SK-N-DZ (cell line): ENCODE measurements at places on chromosomes 3 and 15.

- DNase-seq: no peak
These were observed 157.5 kb upstream of the CHRM5 start for GRCh38 chr15:33810806-33811205.

DNA sequence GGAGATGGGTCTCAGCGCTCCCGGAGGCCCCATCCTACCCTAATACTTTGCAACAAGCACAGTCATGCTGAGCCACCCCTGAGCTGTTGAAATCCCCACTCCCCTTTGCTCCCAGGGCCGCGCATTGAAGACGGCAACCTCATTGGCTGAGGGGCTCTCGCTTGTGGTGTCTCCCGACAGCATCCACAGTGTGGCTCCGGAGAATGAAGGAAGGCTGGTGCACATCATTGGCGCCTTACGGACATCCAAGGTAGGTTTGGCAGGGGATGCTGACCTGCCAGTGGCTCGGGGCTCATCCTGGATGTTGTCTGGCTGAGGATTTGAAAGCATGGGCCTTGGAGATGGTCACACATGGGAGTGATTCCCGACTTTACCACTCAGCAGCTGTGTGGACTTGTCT lies 5.9 kb downstream of the TMEM43 start:
- DNase-seq: no peak

- no peak for DNase-seq
These were observed 4.4 kb upstream of the RPL32 start for GRCh38 chr3:12845811-12846210.

DNA sequence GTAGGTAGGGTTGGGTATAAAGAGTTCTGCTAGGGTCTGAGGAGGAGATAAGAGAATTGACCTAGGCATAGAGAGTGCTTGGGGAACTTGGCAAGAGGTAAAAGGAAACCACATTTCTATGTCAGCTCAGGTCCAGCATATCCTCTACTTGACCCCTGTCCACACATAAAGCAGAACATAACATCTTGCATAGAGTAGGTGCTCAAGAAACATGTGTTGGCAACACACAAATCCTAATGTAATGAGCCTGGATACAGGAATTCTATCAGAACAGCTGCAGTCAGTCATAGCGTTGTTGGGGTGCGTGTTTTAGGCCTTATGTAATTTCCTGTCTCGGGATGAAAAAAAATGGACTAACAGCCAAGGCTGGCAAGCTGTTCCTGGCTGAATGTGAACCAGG lies 35.0 kb upstream of the PLCL2 start:
- no peak for DNase-seq

DNA sequence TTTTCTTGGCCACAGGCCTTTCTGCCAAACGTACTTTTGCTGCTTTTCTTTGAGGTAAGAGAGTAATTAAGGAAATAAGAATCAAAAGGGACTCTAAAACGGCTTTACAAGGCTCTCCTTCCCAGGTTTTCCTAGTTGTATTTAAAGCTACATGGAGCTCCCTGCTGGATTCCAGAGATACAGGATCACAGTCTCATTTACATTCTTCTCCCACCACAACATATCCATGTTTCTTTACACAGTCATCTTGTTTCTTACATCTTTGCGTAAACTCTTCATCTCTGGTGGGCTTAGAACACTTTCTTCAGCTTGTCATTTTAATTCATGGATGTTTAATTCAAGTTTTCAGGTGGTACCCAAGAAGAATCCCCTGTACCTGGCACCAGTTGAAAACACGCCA lies 117.6 kb upstream of the BFSP2 start:
- no peak for DNase-seq

- DNase-seq: no peak
These were observed 76.3 kb downstream of the MYLK start for GRCh38 chr3:123807820-123808219.

GRCh38 chr3:4306860-4307259 lies 3.7 kb downstream of the SETMAR start:
- DNase-seq: no peak

GRCh38 chr3:123745184-123745855 lies 138.8 kb downstream of the MYLK start:
- DNase-seq: no peak

DNA sequence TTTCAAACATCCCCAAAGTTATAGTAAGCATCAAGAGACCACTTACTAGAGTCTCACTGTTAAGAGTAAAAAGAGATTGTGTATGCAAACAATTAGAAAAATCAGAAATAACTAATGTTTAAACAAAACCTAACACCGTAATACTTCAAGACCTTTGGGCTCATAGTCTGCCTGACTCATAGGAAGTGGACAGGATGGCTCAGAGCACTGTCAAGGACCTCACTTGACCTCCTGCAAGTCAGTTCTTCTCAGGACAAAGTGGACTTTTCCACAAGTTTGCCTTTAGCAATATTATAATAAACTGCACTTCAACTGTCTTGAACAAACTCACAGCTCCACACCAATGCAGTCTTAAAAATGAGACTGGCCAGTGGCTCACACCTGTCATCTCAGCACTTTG lies 34.8 kb downstream of the IL12A start:
- no peak for DNase-seq

GRCh38 chr15:73321496-73322450 lies 47.0 kb downstream of the HCN4 start:
- no peak for DNase-seq

- peak; percentile 75 for DNase-seq
These were observed 410.4 kb upstream of the RORA start for GRCh38 chr15:61639491-61639890.

- no peak for DNase-seq
These were observed 121.3 kb upstream of the SMAD3 start for GRCh38 chr15:66944121-66944520.

GRCh38 chr3:168455814-168456213 lies 360.1 kb upstream of the GOLIM4 start:
- DNase-seq: no peak

GRCh38 chr3:40930131-40930538 lies 269.2 kb upstream of the CTNNB1 start:
- DNase-seq: no peak

DNA sequence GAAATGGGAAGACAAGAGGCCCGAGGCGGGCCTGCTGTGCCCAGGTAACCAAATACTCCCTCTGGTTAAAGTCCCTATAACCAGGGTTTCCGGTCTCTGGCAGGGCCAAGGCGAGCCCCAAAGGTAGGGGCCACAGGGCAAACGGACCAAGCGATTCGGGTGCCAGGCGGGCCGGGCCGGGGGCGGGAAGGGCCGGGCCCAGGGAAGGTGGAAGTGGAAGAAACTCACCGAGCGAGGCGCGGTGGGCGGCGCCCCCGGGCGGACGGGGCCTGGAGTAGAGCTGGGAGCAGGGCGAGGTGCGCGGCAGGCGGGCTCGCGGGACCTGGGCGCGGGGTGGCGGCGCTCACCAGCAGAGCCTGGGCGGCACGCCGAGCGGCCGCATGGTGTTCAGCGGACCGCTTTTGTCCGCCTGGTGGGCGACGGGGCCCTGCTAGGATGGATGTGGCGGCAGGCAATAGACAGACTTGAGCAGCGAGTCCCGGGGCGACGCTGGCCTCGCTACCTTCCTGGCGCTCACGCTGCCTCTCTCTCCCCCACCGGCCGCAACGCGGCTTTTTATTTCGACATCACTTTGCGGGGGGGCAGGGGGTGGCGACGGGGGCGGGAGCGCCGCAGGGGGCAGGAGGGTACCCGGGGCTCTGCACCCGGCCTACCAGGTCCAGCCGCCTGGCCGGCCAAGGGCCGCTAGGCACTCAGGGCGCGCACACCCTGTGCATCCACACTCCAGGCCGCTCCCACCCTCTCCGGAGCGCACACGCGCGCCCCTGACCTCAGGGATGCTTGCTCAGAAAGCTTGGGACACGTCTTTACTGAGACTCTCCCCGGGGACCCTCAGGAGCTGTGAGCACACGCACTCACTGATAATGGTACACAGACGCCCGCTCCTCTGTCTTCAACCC lies at the start of gene GATA2:
TSS of gene GATA2 (minus strand) at position 531 of the 899 bp plus-strand sequence. CDS start 6,170 bp downstream, outside the sequence.
- peak; percentile 77 for DNase-seq

DNA sequence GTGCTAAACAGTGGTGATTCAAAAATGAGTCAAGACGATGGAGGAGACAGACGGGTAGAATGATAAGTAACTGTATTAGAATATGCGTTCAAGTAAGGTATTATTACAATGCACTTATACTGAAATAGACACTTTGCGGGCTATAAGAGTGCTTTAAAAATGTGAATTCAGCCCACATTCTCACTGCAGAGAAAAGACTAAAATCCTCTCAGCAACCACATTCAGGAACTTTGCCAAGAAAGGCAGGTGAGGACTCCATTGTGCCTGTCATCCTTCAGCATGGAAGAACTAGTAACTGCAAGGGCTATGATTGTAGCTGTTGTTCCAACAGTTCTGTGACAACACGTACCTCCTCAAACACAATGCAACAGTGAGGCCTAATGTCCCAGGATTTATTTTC lies 272.0 kb downstream of the RORA start:
- no peak for DNase-seq

DNA sequence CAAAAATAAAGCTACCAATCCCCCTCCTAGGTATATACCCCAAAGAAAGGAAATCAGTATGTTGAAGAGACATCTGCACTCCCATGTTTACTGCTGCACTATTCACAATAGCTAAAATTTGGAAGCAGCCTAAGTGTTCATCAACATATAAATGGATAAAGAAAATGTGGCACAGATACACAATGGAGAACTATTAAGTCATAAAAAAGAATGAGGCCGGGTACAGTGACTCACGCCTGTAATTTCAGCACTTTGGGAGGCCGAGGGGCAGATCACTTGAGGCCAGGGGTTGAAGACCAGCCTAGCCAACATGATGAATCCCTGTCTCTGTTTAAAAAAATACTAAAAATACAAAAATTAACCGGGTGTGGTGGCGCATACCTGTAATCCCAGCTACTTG lies 10.0 kb upstream of the PTPN9 start:
- DNase-seq: no peak

GRCh38 chr3:77506384-77506783 lies 466.5 kb downstream of the ROBO2 start:
- DNase-seq: no peak

GRCh38 chr3:46986055-46986730 lies 6.7 kb downstream of the NBEAL2 start:
- no peak for DNase-seq

DNA sequence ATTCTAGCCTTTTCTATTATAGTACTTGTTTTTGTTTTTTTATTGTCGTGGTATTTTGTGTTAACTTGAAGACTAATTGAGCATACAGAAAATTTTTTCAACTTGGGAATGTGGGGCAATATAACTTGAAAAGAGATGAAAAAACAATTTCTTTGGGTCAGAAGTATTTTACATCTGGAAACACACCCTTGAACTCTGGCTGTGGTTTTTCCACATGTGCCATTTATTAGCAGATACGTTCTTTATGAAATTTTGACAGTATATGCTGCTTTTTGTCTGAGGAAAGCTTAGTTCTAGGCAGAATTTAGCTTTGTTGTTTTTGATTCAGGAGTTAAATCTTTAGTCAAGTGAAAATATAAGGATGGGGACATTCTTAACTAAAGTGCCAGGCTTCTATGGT lies 44.7 kb downstream of the TCF12 start:
- DNase-seq: no peak

- peak; percentile 43 for DNase-seq
These were observed 44.4 kb downstream of the MECOM start for GRCh38 chr3:169618894-169619792.

- DNase-seq: no peak
These were observed 2.1 kb upstream of the RHO start for GRCh38 chr3:129526121-129526900.

DNA sequence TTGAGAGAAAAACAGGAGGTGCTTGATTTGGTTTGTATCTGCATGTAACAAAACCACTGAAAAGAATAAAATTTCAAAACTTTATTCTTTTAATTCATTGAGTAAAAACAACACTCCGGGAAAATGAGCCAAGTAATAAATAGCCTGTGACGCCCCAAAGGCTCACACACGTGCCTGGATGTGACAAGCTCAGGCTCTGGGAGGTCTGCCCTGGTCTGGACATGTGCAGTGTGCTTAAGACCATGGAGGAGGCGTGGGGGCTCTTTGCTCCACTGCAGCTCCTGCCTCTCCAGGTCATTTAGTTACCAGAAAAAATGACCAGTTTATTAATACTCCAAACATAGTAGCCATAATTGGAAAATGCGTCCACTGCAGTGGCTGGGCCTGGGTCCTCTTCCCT lies 8.6 kb upstream of the NME9 start:
- no peak for DNase-seq

GRCh38 chr15:61216519-61216918 lies 12.6 kb downstream of the RORA start:
- no peak for DNase-seq

DNA sequence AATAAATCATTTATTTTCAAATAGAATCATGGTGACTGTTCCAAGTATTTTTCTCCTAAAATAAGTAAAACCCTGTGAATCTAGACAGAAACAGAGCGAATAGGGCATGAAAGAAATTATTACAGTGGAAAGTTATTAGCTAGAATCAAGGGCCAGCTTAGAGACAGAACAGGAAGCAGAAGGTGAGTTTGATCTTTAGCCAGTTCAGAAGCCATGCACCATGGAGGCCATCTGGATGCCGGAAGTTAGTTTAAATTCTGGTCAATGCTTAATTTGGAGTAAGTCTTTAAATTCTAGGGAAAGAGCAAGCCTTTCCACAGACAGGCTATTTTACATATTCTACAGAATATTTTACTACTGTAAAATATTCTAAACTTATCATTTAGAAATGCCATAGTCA lies 574.8 kb downstream of the CADM2 start:
- no peak for DNase-seq

GRCh38 chr15:60043744-60044435 lies 39.8 kb downstream of the FOXB1 start:
- no peak for DNase-seq

- peak; percentile 56 for DNase-seq
These were observed 3.3 kb downstream of the ANKRD63 start for GRCh38 chr15:40279437-40280141.

- no peak for DNase-seq
These were observed 919.7 kb upstream of the CADM2 start for GRCh38 chr3:84039099-84039498.

- no peak for DNase-seq
These were observed 21.6 kb downstream of the ACSBG1 start for GRCh38 chr15:78212546-78213424.

GRCh38 chr3:11386465-11387113 lies 114.4 kb downstream of the ATG7 start:
- no peak for DNase-seq

- no peak for DNase-seq
These were observed 204.0 kb downstream of the PLCL2 start for GRCh38 chr3:17088602-17089313.

DNA sequence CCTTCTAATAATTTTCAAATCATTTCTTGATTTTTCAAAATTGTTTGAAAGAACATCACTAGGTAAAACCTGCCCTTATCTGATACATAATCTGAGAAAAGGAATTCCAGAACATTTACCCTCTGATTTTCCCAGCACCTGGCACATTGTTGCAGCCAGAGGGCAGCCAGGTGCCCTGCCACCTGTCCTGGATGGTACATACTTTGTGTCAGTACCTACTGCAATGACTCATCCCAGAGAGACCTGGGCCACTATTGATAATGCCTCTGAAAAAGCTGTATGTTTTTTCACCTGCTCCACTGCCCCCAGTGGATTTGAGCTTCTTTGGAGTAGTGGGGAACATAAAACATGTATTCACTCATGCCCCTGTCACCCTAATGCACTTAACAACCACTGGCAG lies 648.9 kb upstream of the GBE1 start:
- DNase-seq: no peak

GRCh38 chr3:42027571-42027970 lies 63.6 kb upstream of the TRAK1 start:
- DNase-seq: no peak
